Activated CD8-positive, alpha-beta memory T cell treated with anti-CD3 and anti-CD28 coated beads for 1 hour (primary cell): ENCODE measurements at places on chromosomes 13 and 19.

GRCh38 chr19:1618157-1619093 is 13.2 kb upstream of the UQCR11 start:
- DNase-seq, result no peak

- DNase-seq, result no peak
Observed at GRCh38 chr19:7421941-7422744, 66.7 kb downstream of the PEX11G start.

DNA sequence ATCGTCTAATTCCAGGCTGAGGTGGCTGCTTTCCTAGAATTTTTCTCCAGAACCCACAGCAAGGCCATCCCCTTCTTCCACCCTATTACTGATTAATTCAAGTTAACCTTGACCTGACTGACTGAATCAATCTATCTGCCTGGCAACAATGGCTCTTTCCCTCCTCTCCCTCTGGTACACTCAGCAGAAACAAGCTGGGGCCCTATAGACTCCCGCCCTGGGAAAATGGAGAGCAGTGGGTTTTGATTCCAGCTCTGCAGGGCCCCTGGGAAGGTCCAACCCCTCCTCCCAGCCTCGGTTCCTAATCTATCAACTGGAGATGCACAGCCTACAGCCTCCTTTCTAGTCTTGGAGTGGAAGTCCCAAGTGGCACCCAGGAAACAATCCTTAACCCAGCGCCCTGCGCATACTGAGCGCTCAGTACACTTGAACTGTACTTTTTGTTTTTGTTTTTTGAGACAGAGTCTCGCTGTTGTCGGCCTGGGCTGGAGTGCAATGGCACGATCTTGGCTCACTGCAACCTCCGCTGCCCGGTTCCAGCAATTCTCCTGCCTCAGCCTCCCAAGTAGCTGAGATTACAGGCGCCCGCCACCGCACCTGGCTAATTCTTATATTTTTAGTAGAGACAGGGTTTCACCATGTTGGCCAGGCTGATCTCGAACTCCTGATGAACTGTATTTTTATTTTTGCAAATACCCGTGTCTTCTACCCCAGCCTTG is 5.2 kb upstream of the C3 start:
- DNase-seq, result no peak

DNA sequence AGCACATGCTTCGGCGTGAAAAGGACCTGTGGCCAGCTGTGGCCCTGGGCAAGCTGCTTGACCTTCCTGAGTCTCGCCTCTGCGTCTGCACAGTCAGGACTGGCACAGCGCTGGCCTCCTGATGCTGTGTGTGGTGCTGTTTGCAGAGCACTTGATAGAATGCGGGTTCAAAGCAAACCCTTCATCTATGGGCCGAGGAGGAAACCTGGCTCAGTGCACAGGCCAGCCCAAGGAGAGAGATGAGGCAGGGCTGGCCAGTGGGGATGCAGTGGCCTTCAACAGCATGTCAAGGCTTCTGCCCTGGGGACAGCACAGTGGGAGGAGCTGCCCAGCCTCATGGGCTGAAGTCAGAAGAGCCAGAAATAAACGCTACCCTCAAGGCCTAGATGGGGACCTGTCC is 21.3 kb upstream of the VSTM2B start:
- no peak for DNase-seq

DNA sequence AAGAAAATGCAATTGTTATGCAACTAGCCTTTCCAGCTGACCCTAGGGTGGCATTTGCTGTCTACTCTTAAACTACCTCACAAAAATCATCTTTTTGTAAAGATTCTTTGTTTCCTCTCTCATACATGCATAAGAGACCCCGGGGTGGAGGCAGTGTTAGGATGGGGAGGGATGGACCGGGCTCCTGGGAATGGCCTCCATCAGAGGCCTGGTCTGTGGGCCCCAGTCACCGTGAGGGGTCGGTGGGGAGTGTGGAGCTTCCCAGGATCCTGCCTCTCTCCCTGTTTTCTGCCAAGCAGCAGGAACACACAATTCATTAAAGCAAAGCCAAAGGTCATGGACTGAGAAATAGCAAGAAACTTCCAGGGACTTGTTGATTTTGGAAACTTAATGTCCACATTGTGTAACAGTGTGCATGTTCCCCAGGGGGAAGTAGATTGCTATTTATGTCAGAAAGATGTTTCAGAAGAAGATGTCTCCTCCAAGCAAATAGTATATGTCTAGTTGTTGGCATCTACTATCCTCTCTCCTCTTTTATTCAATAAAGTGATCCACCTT is 241.4 kb downstream of the ENOX1 start:
- no peak for DNase-seq
